ENCODE measurements at places on chromosomes 1 and 21.

GRCh38 chr1:56285554-56286402, 293.6 kb downstream of the PLPP3 start:
- no peak for DNase-seq

GRCh38 chr1:6603915-6604558, 1.4 kb upstream of the KLHL21 start:
- DNase-seq, result peak; percentile 59

DNA sequence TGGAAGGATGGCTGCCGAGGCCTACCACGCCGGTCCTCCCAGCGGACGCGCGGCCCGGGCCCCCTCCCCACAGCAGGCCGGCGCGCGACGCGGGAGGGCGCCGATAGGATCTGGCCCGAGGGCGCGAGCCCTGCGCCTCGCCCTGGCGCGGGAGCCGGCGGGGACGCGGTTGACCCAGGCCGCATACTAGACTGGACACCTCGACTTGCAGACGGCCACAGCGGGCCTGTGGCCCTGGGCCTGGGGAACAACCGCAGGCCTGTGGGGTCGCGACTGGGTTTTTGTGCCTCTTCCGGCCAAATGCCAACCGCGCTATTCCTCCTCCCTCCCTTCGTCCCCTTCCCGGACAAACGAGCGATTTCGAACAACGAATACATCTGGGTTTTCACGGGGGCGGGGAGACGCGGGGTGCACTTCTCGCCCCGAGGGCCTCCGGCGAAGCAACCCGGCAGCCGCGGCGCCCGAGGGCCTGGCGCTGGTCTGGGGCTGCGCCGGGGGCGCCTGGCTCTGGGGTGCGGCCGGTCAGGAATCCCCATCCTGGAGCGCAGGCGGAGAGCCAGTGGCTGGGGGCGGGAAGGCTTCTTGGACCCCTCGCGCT, 2.4 kb downstream of the NHLH2 start:
- no peak for DNase-seq

DNA sequence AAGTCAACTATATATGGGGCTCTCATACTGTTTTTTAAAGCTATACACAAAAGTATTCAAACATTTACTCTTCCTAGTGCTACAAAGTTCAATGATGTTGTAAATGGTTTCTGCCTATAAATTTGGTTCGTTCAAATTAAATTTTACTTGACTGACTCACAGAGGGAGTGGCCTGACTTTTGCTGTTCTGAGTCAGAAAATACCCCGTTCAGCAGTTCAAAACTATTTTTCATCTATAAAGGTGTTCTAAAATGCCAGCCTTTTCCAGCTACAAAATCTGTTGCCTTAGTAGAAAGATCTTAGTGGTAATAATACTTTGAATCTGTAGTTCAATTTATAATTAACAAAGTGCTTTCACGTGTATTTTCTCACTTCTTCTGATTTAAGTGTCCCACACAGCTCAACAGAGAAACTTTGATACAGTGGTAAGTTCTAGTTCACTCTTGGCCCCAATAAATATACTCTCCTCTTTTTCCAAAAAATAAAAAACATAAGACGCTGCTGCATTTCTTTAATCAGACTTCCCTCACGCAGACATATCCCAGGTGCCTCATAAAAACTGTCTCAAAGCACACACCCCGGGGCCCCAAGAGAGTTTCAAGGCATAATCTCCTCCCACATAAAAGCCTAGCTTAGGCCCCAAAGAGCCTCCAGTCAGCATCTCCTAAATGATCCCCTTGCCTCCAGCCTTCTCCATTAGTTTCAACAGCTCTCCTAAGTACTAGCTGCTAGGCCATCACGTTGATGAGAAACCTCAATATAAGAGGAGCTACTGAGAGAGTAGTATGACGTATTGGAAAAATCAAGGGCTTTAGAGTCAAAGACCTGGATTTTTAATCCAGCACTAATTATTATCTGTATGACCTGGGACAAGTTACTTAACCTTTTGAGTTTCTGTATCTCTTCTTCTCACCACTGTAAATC, 3.2 kb downstream of the PTP4A2 start:
- no peak for DNase-seq

DNA sequence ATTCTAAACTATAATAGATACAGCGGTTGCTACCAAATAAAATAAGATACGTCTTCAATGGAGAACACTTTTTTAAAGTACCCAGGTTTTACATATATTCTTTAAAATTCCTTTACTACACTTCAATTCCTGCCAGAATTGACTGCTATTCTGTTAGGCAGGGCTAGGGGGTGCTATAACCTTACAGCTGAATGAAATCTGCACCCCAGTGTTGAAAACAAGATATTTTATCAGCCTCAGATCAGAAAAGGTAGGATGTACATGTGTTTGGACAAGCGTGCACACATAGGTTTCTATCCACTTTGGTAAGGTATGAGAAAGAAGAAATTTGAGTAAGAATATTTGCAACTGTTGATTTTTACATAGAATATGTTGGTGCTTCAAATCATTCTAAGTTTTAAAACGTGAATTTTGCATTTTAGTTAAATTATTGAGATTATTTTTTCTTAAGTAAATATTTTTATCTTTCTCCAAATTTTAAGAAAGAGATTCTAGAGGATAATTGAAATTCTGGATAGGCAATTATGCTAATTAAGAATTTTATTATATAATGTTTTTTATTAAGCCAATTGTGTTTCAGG, 490.8 kb upstream of the ADGRL4 start:
- no peak for DNase-seq

DNA sequence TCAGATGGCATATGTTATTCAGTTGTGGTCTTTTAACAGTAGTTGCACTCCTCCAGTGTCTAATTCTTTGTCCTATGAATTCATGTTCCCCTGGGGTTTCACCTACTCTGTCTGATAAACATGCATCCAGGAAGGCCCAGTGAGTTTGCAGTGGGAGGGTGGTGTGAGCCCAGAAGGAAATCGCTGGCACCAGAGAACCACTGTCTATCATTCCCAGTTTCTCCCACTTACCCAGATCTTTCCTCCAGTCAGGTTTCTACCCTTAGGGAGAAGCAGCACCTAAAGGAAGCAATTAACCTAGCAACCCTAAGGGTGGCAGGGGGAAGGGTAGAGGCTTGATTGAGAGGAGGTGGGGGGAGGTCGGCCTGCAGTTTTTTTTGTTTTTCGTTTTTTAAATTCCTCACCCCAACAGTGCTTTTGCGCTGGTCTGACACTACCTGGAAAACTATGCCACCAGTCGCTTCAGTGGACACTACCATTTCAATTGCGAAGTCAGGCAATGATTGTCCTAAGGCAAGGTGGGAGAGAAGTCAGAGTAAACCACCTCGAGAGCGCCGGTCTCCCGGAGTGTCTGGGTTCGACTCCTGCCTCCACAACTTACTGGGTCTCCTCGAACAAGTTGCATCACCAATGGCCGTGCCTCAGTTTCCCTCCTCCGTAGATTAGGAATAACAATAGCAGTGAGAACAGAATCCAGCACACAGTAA, 766 bp upstream of the SLC44A3 start:
- no peak for DNase-seq

All from stimulated activated CD8-positive, alpha-beta memory T cell treated with anti-CD3 and anti-CD28 coated beads, Interleukin-4, amount 100 ng/mL, for 48 hours (primary cell).